ENCODE measurements at places on chromosomes 1 and 21. TPM values are rescaled to one million over a fixed set of nuclear protein-coding genes. Genes with fewer than 3 reads are reported as not detected.

GRCh38 chr1:52530563-52531144, 22.2 kb downstream of the TUT4 start:
- DNase-seq, result no peak

OVAAL gene
- total RNA-seq, result not detected

CCDC181 gene
- 0.31 TPM for total RNA-seq

DNA sequence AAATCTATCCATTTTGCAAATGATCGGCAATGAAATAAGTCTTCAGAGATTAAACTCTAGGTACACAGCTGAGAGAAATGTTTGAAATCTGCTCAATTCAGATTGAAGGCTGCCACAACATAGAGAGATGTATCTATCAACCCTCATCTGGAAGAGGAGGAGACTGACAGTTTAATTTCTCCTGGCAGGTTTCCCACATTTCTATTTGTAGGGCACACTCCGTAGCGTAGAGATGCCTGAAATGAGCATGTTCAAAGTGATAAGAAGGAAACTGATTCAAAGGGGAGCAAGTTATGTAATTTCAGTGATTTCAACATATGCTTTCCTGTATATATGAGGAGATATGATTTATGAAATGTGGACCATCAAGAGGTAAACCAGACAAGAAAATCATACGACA, 44.1 kb downstream of the NIBAN1 start:
- no peak for DNase-seq

- DNase-seq, result no peak
Measured at GRCh38 chr1:208179263-208179816, 64.8 kb downstream of the PLXNA2 start.

DNA sequence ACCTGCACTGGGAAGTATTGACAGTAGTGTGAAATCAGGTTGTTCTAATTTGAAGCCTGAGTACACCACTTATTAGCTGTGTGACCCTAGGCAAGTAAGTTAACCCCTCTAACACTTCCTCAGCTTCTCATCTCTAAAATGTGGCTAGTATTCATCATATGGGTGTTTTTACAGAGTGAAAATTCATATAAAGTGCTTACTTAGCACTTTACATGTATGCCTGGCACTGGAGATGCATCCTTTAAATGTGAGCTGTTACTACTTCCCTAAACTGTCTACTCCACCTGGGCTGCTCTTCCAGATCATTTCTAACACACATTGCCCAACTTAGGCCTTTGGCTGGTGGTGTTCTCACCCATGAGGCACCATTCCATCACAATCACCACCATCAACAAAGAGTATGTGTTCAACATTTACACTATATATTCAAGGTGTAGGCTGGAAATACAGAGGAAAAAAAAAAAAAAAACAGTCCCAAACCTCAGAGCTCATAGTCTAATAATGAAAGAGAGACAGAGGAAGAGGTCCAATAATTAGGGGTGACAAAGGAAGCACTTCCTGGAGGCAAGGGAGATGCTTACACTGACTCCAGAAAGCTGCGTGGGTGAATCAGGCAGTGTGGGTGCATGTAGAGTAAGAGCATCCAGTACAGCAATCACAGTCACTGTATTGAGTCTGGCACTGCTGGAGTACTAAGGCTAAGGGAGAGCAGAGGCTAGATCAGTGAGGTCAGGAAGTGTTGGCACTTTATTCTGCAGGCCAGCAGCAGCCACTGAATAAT, 3.6 kb downstream of the STX6 start:
- no peak for DNase-seq

LINGO4 gene
- total RNA-seq, result not detected

DNA sequence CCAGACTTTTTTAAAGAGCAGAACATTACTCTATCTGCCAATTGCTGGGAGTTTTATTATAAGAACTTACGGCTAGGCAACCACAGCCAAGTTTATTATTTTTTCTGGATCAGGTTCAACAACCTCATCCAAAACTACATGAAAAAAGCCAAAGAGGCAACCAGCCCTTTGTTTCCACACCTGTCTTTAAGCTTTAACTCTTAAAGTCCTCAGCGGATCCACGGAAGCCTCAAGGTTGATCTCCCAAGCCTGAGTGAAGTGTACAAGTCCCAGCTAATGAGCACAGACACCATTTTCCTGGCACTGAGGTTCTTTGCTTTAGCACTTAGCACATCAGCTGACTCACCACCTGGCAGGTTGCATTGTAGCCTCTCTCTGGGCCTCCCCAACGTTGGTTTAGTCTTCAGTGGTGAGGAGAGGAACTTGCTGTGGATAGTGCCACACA, 143.1 kb downstream of the TGFBR3 start:
- peak; percentile 73 for DNase-seq

DNA sequence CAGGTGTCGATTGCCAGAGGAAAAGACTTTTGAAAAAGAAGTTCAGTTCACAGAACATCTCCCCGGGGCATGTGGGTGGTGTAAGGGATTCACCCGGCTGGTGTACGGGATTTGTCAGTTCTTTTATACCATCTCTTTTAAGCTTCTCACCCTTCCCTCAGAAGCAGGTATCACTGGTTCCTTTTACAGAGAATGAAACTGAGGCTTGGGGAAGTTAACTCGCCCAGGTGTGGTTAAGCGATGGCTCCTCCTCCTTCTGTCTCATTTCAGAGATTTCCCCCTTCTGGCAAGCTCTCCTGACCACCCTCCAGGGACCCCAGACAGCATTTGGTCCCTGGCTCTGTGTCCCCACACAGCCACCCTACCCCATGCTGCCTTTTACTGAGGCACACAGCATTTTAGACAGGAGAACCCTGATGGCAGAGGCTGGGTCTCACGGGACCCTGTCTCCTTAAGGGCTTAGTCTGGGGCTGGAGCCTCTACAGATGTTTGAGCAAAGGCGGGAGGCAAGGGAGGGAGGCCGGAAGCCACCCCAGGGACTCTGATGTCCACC, 2.8 kb upstream of the ECE1 start:
- DNase-seq, result no peak

DNA sequence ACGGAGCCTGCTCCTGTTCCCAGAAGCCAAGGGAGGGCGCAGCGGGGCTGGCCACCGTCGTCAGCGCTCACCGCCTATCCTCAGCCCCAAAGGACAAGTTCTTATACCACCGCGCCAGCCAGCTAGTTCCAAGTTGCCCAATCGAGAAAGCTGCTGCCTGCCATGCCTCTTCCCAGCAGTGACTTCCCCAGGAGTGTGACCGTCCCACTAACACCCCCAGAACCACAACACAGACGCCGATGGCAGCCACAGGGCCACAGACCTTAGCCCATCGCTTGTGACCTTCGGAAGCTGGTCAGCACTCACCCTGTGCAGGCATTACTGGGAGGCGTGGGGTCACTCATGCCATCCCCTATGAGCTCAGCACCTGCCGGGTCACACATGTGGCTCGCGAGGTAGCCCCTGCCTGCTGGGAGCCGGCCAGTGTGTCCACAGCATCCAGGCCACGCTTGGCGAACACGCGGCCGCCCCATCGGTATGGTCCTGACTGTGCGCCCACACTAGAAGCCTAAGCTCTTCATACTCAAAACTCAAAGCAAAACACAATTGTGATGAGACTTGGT, 20.1 kb downstream of the NADK start:
- DNase-seq, result no peak

DNA sequence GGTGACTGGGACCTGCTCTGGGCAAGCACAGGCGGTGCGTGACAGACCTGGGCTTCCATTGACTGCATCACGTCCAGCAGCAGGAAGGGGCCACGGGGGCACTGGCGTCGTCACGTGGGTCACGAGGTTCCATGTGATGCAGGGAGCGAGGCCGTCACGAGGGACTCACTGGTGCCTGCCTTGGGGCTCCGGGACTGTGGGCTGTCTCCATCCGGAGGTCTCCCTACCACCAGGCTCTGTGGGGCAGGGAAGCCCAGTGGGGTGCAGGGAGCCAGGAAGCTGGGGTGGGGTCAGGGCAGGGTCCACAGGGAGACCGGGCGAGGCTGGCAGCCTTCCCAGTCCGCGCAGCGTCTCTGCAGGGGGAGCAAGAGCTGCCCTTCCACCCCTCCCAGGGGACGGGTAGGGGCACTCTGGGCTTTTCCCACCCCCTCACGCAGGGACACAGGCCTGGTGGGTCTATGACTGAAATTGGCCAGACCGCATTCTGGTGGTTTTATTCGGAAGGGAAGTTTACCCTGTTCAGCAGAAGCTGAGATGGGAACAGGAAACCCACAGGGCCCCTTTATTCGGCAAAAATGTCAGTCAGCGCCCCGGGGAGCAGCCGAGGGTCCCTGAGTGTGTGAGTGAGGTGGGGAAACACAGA, 416 bp upstream of the TNFRSF14 start:
- DNase-seq, result peak; percentile 89

- DNase-seq, result no peak
Measured at GRCh38 chr21:46220275-46220810, 8.2 kb downstream of the LSS start.

GRCh38 chr1:19769211-19769932, 30.3 kb downstream of the TMCO4 start:
- DNase-seq, result no peak

DNA sequence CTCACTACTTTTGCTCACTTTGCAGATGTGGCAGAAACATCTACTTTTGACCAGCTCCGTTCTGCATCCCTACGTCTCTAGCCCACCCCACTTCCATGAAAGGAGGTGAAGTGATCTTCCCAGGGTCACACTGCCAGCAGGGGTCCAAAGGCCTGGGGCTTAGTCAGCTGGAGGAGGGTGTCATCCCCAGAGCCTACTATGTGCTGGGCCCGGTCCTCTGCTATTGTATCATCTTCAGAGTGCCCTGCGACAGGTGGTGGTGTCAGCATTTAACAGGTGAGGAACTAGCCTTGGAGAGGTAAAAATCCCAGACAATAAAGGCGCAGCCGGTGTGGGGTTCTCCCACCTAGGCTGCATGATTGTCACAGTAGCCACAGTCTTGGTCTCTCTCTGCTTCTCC, 5.6 kb upstream of the BSND start:
- no peak for DNase-seq

DNA sequence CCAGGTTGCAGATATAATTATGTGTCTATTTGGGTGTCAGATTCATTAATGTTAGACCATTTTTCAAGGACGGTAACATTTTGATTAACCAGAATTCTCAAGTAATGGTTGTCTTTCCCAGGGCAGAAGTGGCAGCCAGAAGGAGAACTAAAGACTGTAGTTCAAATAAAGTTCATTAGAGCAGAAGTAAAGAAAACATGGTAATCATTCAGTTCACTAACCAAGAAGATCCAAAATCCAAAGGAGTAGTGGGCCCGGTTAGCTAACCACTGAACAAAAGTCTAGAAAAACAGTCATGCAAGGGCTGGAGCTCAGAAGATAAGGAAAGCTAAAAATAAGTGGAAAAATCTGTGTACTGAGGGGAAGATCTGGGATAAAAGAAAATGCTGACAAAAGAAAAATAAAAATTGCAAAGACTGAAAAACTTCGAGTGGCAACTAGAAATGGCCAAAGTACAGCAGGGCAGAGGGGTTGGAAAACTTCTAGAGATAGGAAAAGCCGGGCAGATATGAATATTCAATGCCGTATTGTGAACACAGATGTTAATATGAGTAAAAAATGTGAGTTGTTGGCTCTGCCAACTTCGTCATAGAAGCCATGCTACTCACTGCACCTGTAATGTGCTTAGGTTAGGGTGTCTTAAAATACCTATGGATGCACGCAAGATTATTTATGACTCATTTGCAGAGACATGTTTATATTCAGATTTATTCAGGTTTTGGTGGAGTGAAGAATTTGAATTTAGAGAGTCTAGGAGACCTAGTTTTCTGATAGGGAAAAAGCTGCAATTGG, 925.9 kb downstream of the LTN1 start:
- DNase-seq, result no peak

CEP170 gene
- 15.7 TPM for total RNA-seq

- DNase-seq, result no peak
Measured at GRCh38 chr1:218869276-218869675, 304.4 kb upstream of the LYPLAL1 start.

DNA sequence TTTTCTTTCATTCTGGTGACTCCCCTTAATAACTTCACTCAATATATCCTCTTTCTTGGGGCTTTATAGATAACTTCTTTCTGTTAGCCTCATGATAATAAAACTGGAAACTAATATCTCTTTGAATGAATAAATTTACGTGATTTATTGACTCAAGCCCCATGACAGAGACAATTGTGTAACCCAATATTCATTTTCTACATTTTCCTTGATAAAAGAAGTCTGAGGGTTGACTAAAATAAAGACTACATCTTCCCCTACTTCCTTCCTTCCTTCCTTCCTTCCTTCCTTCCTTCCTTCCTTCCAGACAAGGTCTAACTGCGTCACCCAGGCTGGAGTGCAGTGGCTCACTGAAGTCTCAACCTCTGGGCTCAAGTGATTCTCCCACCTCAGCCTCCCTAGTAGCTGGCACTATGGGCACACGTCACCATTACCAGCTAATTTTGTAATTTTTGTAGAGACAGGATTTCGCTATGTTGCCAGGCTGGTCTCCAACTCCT, 85.1 kb downstream of the CYYR1 start:
- no peak for DNase-seq

Measured in natural killer cell treated with Interleukin-12 subunit alpha and Interleukin-12 subunit beta and Interleukin-15 and Interleukin-18, amount 100 ng/mL, for 72 hours (primary cell).